ENCODE measurements at places on chromosomes 7 and 10. TPM values are rescaled to one million over a fixed set of nuclear protein-coding genes. Genes with fewer than 3 reads are reported as not detected.

GRCh38 chr7:79823246-79823951 is 311.2 kb upstream of the GNAI1 start:
- no peak for ATAC-seq

- ATAC-seq: no peak
These were observed 18.6 kb upstream of the ASCC1 start for GRCh38 chr10:72234560-72235095.

DNA sequence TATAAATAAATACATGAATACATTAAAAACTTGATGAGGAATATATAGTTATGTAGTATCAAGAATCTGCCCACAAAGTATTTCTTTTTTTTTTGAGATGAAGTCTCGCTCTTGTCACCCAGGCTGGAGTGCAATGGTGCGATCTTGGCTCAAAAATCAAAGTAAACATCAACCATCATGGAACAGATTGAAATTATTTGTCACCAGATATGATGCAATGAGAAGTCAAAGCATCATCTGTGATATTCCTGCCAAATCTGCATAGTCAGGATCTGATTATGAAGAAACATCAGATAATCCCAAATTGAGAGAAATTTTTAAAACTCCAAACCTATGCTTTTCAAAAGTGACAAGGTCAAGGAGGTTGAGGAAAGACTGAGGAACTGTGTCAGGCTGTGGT is 5.1 kb upstream of the CYP2C18 start:
- no peak for ATAC-seq

- ATAC-seq: no peak
These were observed 46.2 kb downstream of the NOC3L start for GRCh38 chr10:94316560-94316959.

DNA sequence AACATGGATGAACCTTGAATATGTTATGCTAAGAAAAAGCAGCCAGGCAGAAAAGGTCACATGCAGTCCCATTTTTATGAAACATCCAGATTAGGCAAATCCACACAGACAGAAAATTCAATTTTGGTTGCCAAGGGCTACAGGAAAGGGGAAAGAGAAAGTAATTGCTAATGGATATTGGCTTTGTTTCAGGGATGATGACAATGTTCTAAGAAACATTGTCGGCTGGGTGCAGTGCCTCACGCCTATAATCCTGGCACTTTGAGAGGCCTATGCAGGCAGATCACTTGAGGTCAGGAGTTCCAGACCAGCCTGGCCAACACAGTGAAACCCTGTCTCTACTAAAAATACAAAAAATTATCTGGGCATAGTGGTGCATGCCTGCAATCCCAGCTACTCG is 23.0 kb downstream of the ZNF33B start:
- ATAC-seq: no peak

DNA sequence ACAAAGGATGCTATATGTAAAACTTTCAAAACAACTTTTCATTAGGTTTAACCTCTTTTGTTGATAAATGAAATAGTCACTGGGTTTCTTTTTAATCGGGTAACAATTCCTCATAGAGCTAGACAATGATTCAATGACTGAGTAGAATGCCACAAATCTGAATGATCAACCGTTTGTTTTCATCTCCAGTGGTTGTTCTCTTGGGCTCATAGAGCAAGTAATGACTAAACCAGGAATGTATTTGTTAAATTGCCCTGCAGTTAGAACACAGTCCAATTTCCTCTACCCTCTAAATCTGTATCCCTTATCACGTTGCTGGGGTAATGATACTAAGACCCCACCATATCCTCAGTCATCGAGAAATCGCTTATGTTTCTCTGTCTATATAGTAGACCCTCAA is 40.0 kb downstream of the CNNM1 start:
- no peak for ATAC-seq

DNA sequence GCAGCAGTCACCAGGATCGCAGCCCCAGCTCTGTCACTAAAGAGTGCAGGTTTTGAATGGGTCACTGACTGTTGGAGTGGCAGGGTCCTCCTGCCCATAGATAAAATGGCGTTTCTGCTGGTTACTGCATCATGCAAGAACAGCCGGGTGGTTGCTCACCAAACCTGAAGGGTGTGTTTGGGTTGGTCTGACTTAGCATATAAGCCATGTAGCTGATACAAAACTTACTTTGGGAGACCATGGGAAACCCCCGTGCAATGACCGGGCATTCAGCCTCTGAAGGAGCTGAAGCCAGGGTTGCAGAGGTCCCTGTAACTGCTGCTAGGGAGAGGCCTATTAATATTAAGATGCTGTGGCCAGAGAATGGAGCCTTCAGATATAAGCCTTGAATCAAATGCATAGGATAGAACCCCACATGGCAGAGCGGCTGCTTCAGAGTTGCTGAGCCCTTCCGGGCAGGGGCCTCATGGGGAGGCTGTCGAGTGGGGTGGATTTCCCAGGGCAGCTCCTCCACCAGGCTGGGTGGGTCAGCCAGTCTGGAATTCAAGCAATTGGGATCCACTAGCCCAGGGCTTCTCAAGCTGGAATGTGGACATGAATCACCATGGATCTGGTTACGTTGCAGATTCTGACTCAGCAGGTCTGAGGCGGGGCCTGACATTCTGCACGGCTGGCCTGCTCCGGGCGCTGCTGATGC is 70.9 kb upstream of the CTBP2 start:
- ATAC-seq: no peak

DNA sequence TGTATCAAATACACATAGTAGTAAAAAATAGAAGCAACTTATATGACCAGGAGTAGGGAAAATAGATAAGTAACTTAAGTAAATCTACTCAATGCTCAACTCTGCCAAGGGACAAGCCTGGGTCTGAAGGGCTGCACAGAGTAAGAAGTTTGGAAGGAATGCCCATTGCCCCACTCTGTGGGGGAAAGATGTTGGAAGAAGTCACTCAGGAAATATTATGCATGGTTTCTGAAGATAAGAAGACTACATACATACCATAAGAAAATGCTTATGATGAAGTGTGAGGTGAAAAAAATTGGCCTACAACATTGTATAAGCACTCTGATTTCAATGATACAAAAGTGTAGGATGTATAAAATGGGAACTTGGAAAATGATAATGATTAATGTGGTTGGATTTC is 54.0 kb downstream of the LAMB4 start:
- no peak for ATAC-seq

- ATAC-seq: no peak
These were observed 106.2 kb downstream of the SAMD9 start for GRCh38 chr7:93011351-93012294.

- ATAC-seq: no peak
These were observed 25.1 kb upstream of the DNAJB12 start for GRCh38 chr10:72379776-72380175.

- no peak for ATAC-seq
These were observed 135.9 kb downstream of the ARHGAP12 start for GRCh38 chr10:31792745-31793144.

DNA sequence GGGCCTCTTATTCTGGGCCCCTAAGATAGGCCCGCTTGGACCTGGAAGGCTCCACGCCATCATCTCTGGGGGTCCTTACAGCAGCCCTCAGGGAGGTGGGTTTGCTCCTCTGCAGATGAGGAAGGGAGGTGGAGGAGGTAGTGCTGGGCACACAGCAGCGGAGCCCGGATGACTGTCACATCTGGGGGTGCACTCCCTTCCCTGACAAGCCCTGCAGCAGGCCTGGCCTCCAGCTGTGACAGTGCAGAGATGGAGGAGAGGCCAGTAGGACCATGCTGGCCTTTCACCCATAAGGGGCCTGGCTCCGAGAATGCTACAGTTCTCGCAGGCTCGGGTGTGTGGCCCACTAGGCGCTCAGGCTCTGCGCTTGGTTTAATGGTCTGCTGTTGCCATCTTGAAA is 9.2 kb downstream of the GDF2 start:
- ATAC-seq: no peak

DNA sequence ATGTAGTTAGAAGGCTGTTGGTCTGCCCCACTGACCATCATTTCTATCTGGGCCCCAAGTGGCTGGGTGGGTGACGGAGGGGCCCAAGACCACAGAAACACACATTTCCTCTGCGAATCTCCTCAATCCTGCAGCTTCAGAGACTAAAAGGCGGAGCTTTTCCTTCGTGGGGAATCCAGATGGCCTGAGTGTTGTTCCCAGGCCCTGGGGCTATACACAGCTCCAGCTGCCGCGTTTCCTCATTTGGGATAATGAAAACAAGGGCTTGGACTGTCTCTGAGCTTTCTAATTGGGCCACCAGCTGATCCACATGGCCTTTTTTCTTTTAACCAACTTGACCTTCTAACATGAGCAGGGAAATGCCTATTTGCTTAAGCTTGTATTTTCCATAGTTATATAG is 339.9 kb downstream of the CXCL12 start:
- ATAC-seq: no peak

DNA sequence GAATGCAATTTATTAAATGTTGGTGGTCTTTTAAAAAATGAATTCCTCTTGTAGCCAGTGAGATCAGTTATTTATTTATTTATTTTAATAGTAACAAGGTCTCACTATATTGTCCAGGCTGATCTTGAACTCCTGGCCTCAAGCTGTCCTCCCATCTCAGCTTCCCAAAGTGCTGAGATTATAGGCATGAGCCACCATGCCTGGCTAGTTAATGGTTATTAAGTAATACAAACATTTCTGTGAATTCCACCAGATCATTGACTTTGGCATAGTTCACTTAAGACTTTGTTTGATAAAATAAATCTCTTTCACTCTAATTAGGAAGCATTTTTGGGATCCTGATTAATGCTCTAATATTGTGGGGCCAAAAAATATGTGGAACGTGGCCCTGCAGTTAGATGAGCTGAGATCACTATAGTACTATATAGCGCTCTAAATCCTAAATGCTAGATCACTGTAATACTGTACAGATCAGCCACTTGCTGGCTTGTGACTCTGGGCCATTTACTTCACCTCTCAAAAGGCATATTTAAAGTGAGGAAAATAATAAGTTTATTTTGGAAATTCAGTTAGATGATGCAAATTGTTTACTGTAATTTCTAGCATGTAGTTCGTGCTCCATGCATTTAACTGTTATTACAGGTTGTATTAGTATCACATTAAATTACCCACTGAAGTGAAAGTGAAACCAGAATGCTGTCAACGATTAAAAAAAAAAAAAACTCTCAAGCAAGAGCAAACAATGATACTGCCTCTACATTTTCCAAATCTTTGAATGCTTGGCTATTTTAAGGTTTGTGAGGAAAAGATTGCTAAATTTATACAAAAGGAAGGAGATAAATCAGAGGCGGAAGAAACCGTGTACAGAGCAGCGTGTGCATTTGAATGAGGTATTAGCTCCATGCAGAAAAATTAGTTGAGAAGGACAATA is 15.9 kb upstream of the FAS start:
- peak; percentile 44 for ATAC-seq

DNA sequence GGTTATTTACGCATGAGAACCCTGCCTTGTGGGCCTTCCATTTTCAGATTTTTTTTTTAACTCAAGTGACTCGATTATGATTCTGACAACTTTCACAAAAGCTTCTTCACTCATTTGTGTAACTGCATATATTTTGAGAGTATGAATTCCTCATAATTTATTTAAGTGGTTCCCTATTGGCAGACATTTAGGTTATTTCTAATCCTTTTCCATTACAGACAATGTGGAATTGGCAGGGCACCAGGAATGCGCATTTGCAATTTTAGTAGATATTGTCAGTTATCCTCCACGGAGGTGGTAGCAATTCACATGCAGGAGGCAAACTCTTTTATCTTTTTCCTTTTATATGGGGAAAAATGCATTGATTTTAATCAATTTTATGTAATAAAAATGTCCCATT is 2.5 kb downstream of the TMEM176B start:
- no peak for ATAC-seq

- ATAC-seq: no peak
These were observed 142.3 kb upstream of the EFCAB10 start for GRCh38 chr7:105723572-105723971.

DNA sequence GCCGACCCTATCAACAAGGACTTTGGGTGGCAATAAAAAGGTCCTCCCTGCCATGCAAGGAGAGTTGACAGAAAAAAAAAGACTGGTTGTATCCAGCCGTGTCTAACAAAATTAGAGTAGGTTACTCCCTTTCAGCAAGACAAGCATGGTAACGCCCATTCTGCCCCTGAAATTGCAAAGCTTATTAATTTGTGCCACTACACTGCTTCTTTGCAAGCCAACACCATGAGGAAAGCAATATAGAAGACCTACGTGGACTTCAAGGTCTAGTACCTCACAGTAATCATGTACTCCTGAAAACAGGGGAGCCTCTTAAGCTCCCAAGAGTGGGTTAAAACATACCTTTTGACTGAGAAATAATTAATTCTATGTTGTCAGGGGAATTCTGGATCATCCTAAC is 90.3 kb downstream of the FRMPD2 start:
- ATAC-seq: no peak

- ATAC-seq: no peak
These were observed 1.8 kb downstream of the SSC4D start for GRCh38 chr7:76407718-76408117.

- ATAC-seq: no peak
These were observed 25.9 kb downstream of the FOXK1 start for GRCh38 chr7:4707980-4708411.

- no peak for ATAC-seq
These were observed 94.2 kb upstream of the GPR26 start for GRCh38 chr10:123571978-123572377.

GRCh38 chr10:85967594-85967993 is 399.0 kb downstream of the GRID1 start:
- peak; percentile 81 for ATAC-seq

DNA sequence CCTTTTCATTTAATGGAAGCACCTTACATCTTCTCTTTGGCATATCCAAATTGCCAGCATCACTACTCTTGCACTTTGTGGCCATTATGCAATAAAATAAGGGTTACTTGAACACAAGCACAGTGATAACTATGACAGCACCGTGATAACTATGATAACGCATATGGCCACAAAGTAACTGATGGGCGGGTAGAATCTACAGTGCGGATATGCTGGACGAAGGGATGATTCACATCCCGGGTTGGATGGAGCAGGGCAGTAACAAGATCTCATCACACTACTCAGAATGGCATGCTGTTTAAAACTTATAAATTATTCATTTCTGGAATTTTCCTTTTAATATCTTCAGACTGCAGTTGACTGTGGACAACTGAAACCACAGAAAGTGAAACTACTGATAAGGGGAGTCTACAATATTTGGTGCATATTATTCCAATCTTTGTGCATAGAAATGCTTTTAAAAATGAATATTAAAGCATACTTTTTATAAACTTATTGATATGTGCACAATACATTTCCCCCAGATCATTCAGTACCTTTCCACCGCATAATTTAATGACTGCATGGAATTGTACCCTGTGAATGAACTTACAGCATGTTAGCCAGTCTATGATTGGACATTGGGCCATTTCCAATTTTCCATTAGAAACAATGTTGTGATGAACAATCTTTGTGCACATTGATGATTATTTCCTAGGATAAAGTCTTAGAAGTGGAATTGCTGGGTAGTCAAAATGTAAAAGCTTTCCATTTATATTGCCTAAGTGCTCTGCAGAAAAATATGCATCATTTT is 136.4 kb downstream of the WNT2 start:
- ATAC-seq: no peak

GRCh38 chr10:25646371-25646770 is 287.7 kb upstream of the MYO3A start:
- ATAC-seq: no peak

Gene ABCA13
- not detected for total RNA-seq

Gene STAG3
- 22.1 TPM for total RNA-seq

Gene VSTM4
- 0.06 TPM for total RNA-seq

Gene ANXA8L1
- total RNA-seq: not detected

Gene CPA1
- not detected for total RNA-seq

Gene FZD1
- 0.13 TPM for total RNA-seq

Gene HTR5A
- total RNA-seq: not detected

Gene LRIT1
- not detected for total RNA-seq

Data from activated T-helper 17 cell treated with anti-CD3 and anti-CD28 coated beads, Interleukin-2, amount 50 U/mL, for 72 hours (primary cell).